CD4-positive, alpha-beta T cell treated with Interleukin-10 for 1 hour (primary cell): ENCODE measurements at places on chromosomes 1 and 21.
A peak's percentile ranks its signal among the peaks of the same experiment; 100 is the strongest.

GRCh38 chr1:73813236-73813635, 384.7 kb downstream of the LRRIQ3 start:
- DNase-seq, result no peak

GRCh38 chr1:234727018-234727940, 117.3 kb upstream of the IRF2BP2 start:
- DNase-seq, result no peak

GRCh38 chr1:8818325-8818775, 910 bp upstream of the RERE start:
- DNase-seq, result no peak

- DNase-seq, result no peak
Observed at GRCh38 chr1:77370161-77370560, 88.3 kb downstream of the AK5 start.

GRCh38 chr1:151539321-151540020, 638 bp upstream of the TUFT1 start:
- DNase-seq, result peak; percentile 40
